ENCODE measurements at places on chromosomes 7 and 10.
A peak's percentile ranks its signal among the peaks of the same experiment; 100 is the strongest.

- no peak for DNase-seq
Measured at GRCh38 chr10:67770537-67770936, 67.5 kb downstream of the DNAJC12 start.

DNA sequence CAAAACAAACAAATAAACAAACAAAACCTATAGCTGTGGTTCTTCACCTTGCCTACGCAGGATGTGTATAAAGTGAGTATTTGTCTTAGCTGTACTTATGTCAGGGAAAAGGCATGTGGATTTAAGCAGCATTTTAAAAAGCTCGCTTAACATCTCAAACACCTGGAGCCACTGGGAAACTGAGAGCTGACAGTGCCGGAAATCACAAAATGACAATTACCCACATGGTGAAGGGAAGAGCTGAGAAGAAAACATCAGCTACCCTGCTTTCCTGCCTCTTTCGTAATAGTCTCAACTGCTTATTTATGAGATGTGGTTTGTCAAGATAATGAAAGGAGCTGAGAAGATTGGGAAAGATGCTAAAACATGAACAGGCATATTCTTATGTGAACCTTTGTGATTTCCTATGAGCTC is 31.1 kb upstream of the MSMB start:
- no peak for DNase-seq

GRCh38 chr7:141119187-141119586 is 45.3 kb downstream of the TMEM178B start:
- DNase-seq = no peak

- peak; percentile 15 for DNase-seq
Measured at GRCh38 chr7:133315332-133316040, 62.6 kb downstream of the EXOC4 start.

DNA sequence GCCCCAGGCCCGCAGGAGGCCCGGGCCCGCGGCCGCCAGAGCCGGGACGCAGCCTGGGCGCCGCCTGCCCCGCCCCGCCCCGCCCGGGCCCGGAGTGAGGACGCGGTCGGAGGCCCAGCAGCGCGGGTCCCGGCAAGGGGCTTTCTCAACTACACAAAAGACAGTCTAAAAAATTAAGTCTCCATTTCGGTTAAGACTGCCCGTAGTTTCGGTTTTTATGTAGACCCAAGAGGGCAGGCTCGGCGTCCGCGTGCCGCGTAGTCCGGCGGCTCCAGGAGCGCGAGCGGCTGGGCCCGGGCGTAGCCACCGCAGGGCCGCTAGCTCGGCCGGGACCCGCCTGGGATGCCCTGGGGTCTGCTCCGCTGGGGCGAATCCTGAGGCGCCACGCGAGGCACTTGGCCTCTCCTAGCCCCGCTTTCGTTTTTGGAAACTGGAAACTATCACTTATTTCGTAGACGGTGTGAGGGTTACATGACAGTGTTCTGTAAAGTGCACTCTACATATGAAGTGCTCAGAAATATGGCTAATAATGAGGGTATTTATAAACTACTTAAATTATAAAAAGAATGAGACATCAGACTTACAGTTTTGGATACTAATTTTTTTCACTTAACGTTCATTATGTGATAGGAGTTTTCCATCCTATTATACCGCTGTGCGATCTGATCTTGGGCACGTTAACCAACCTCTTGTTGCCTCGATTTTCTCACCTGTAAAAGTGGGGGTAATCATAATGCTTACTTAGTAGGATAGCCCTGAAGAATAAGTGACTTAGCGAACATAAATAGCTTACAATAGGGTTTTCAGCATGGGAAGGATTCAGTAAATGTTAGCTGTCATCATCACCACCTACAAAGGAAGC is 573 bp downstream of the BLVRA start:
- peak; percentile 64 for DNase-seq
